ENCODE measurements at places on chromosomes 16 and 17. TPM values are rescaled to one million over a fixed set of nuclear protein-coding genes. Genes with fewer than 3 reads are reported as not detected.

Gene VTN
- 0.22 TPM for total RNA-seq

Gene SMG6
- 13.0 TPM for total RNA-seq

Gene CDH1
- 328 TPM for total RNA-seq

Gene BAIAP3
- 2.4 TPM for total RNA-seq

Gene ZG16B
- 15.5 TPM for total RNA-seq

Gene GNPTG
- total RNA-seq, result 80.2 TPM

Gene CDK5R1
- 4.0 TPM for total RNA-seq

Gene C17orf67
- 4.6 TPM for total RNA-seq

Gene KRT17
- 593 TPM for total RNA-seq

Gene CCDC200
- total RNA-seq, result not detected

Gene TMEM238L
- not detected for total RNA-seq

Gene EVPLL
- total RNA-seq, result 1.4 TPM

Gene KCNG4
- not detected for total RNA-seq

Gene DLG4
- total RNA-seq, result 4.6 TPM

Gene KRT28
- not detected for total RNA-seq

Gene CIAO2B
- total RNA-seq, result 126 TPM

Gene NUTF2
- 224 TPM for total RNA-seq

Gene LPO
- not detected for total RNA-seq

Gene CARHSP1
- 104 TPM for total RNA-seq

Gene ATP1B2
- not detected for total RNA-seq

Data from Calu3 (cell line).